ENCODE measurements at places on chromosomes 12 and 14. TPM values are rescaled to one million over a fixed set of nuclear protein-coding genes. Genes with fewer than 3 reads are reported as not detected.

Gene PKP2
- total RNA-seq: 187 TPM

DNA sequence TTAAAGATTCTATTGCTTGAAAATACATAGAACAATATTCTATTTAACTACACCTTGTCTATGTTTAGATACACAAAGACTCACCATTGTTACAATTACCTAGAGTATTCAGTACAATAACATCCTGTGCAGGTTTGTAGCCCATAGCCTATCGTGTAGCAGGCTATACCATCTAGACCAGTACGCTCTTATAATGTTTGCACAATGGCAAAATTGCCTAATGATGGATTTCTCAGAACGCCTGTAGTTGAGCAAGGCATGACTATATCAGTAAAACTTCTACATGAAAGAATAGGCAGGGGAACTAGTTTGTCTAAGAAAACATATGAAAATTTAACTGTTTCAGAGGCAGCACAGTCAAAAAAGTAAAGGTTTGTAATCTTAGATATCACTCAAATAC is 375.9 kb downstream of the DAD1 start:
- no peaks in the 10 kb centered on the region for H3K4me1 ChIP-seq
- no peaks in the 10 kb centered on the region for H3K27me3 ChIP-seq
- no peak overlapping the region for H3K27ac ChIP-seq
- H3K4me3 ChIP-seq: no peak overlapping the region

Gene SH2B3
- total RNA-seq: 40.9 TPM

- DNase-seq: no peak
- no peak overlapping the region for H3K4me3 ChIP-seq
- H3K27me3 ChIP-seq: no peaks in the 10 kb centered on the region
- H3K36me3 ChIP-seq: no peaks in the 10 kb centered on the region
Observed at GRCh38 chr12:100138048-100138802, 4.4 kb downstream of the BLTP3B start.

Gene PLD4
- total RNA-seq: 1.2 TPM

DNA sequence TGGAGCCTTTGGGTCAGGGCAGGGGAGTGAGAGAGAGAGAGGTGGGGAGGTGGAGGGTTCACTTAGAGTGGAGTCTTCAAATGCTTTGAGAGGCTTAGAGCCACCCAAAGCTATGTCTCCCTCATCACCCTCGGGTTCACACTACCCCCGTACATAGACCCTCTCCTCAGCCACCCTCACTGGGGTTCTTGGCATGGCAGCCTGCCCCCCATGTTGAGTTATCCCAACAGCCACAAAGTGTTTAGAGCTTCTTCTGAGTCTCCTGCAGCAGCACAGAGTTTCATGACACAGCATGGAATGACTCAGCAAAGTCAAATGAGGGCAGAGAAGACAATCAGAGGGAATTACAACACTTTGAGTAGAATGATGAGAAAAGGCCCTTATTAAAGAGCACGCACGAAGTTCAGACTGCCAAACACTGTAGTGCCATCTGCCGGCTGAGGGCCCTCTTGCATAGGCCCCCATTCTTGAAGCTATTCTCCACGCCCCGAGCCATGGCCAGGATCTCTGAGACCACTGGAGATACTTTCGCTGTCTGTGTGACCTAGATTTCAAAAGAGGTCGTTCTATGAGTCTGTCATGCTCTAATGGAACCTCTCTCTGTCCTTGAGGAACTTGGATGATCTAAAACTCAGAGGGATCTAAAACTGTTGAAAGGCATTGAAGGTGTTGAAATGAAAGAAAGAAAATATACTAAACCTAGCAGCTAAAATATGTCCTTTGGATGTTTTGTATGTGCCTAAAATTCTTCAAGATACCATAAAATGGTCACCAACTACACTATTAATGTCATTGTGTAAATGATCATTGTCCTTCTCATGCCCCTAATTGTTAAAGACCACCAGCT is 221.9 kb downstream of the PELI2 start:
- no peaks in the 10 kb centered on the region for H3K4me1 ChIP-seq
- no peak overlapping the region for H3K4me3 ChIP-seq
- no peaks in the 10 kb centered on the region for H3K27me3 ChIP-seq
- no peak overlapping the region for H3K27ac ChIP-seq
- DNase-seq: peak; percentile 65
- H3K36me3 ChIP-seq: no peaks in the 10 kb centered on the region

Gene ACVRL1
- total RNA-seq: 162 TPM

GRCh38 chr12:89821896-89822295 is 113.3 kb upstream of the ATP2B1 start:
- no peak overlapping the region for H3K4me3 ChIP-seq
- H3K36me3 ChIP-seq: no peaks in the 10 kb centered on the region
- H3K4me1 ChIP-seq: no peaks in the 10 kb centered on the region
- no peaks in the 10 kb centered on the region for H3K27me3 ChIP-seq
- no peak overlapping the region for H3K27ac ChIP-seq

- no peaks in the 10 kb centered on the region for H3K27me3 ChIP-seq
- no peak overlapping the region for H3K4me3 ChIP-seq
- no peak for DNase-seq
- H3K36me3 ChIP-seq: no peaks in the 10 kb centered on the region
- no peak overlapping the region for H3K27ac ChIP-seq
Observed at GRCh38 chr12:10073261-10073660, 25.5 kb downstream of the CLEC1A start.

- H3K27ac ChIP-seq: no peak overlapping the region
- H3K4me3 ChIP-seq: no peak overlapping the region
- H3K4me1 ChIP-seq: no peaks in the 10 kb centered on the region
- H3K36me3 ChIP-seq: no peaks in the 10 kb centered on the region
Observed at GRCh38 chr14:38125481-38126037, 82.1 kb upstream of the SSTR1 start.

- H3K27me3 ChIP-seq: no peaks in the 10 kb centered on the region
- no peaks in the 10 kb centered on the region for H3K36me3 ChIP-seq
- no peak for DNase-seq
- no peak overlapping the region for H3K4me3 ChIP-seq
- no peak overlapping the region for H3K27ac ChIP-seq
Observed at GRCh38 chr12:81819991-81820633, 61.0 kb upstream of the PPFIA2 start.

Gene TESPA1
- total RNA-seq: 0.82 TPM

DNA sequence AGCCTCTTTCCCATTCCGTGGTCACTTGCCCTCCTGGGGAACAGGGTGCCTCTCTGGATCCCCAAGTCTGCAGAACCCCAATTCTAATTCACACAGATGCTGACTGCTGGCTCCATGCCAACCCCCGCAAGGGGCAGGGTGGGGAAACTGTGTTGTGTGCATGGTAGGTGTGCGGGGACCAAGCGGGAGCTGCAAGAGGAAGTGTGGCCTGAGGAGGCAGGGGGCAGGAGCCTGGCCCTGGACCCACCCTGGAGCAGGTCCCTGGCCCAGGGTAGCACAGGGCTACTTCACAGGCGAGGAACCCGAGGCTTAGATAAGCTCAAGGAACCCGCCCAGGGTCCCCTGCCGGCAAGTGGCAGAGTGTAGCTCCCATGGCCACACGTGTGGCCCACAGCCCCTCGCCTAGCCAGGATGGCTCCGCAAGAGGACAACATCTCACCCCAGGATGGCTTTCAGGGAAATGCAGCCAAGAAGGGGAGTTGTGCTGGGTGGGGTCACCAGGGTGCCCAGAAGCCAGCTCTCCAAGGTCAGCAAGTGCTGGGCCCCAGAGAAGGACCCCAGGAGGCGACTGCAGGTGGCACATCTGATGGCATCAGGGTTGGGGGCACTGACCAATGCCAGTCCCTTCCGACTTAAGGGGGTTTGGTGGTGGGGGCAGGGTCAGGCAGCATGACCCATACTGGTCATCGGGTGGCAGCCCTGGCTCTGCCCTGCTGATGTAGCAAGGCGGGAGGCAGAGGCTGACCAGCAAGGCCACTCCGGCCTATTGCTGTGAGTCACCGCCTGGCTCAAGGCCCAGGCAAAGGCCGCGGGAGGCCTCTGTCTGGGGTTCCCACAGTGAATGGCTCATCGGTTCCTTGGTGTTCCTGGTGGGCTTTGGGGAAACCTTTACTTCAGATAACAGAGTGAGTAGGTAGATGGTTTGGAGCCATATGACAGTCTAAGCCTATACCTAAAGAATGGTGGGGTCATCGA is 37.3 kb upstream of the EML1 start:
- no peak overlapping the region for H3K4me3 ChIP-seq
- peak overlapping the region; percentile 40 for H3K27ac ChIP-seq
- H3K36me3 ChIP-seq: no peaks in the 10 kb centered on the region
- no peaks in the 10 kb centered on the region for H3K4me1 ChIP-seq

Gene BHLHE41
- 13.3 TPM for total RNA-seq

GRCh38 chr12:76299536-76300296 is 48.5 kb downstream of the BBS10 start:
- no peak for DNase-seq
- H3K4me3 ChIP-seq: no peak overlapping the region
- H3K36me3 ChIP-seq: no peaks in the 10 kb centered on the region
- H3K27me3 ChIP-seq: no peaks in the 10 kb centered on the region
- H3K4me1 ChIP-seq: no peaks in the 10 kb centered on the region
- H3K27ac ChIP-seq: no peak overlapping the region

DNA sequence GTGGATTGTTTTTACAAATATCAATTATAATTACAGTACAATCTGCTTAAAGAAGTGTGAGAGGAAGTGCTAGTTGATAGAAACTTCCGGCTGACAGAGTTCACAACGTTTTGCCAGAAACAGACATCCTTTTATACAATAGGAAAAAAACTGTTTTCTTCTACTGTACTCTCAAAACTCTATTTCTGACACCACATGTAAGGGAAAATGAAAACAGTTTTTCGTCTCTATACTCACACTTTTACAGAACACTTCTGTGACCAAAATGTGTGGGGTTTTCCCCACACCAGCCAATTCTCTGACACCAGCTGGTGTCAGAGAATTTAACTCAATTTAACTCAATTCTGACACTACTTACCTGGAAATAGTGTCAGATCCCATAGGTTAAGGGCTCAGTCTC is 24.2 kb upstream of the HIF1A start:
- H3K4me1 ChIP-seq: no peaks in the 10 kb centered on the region
- H3K27me3 ChIP-seq: no peaks in the 10 kb centered on the region
- peak overlapping the region; percentile 18 for H3K27ac ChIP-seq
- H3K36me3 ChIP-seq: no peaks in the 10 kb centered on the region

DNA sequence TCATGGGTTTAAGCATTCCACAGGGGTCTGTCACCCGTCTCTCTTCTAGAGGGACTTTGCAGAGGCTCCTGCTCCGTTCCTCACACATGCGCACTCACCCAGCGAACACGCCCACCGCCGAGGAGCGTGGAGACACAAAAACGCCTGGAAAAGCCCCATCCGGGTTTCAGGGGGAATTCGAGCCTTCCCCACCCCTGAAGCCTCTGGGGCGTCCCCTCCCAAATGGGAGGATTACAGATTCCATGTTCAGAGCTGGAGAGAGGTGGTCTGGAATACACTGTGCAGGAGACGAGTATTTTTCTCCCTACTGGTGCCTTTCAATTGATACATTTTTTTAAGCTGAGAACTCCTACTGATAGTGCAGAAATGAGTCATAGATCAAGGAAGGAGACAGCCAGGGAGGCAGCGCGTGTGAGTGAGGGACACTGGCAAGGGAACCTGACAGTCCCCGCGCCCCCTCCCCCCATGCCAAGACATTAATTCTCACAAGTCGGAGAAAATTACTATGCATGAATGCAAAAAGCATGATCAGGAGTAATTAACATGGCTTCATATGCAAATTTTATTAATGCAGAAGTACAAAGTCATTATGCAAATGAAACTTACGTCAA is 36.9 kb downstream of the BCL11B start:
- no peak overlapping the region for H3K4me3 ChIP-seq
- H3K27me3 ChIP-seq: no peaks in the 10 kb centered on the region
- no peaks in the 10 kb centered on the region for H3K36me3 ChIP-seq
- H3K27ac ChIP-seq: no peak overlapping the region

DNA sequence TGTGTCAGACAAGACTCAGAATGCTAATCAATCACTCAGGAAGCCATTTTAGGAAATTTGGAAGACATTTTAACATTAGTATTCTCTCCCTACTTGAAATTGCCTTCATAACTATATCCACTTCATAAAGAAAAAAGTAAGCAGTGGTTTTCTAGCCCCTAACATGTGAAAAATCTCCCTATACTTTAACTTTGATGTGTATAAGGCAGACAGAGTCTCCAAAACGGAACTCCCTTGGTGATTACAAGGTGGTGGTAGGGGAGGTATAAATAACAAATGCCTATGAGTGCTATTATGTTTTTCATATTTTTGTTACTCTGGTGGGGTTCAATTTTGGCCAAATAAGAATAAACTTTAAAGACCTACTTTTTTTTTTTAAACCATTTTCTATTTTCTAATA is 300.3 kb downstream of the BTG1 start:
- H3K27me3 ChIP-seq: no peaks in the 10 kb centered on the region
- H3K36me3 ChIP-seq: no peaks in the 10 kb centered on the region
- no peak for DNase-seq
- no peak overlapping the region for H3K4me3 ChIP-seq

Gene HOXC5
- not detected for total RNA-seq

GRCh38 chr12:66516561-66516960 is 162.3 kb downstream of the GRIP1 start:
- H3K27ac ChIP-seq: no peak overlapping the region
- no peaks in the 10 kb centered on the region for H3K36me3 ChIP-seq
- H3K27me3 ChIP-seq: no peaks in the 10 kb centered on the region
- no peak for DNase-seq
- H3K4me1 ChIP-seq: no peaks in the 10 kb centered on the region
- H3K4me3 ChIP-seq: no peak overlapping the region

Gene CELA1
- total RNA-seq: not detected

Gene CLEC9A
- total RNA-seq: not detected

Gene TTC6
- 4.5 TPM for total RNA-seq

GRCh38 chr14:71720978-71721624 is 211.1 kb upstream of the RGS6 start:
- no peak overlapping the region for H3K27ac ChIP-seq
- no peaks in the 10 kb centered on the region for H3K4me1 ChIP-seq
- H3K4me3 ChIP-seq: no peak overlapping the region
- DNase-seq: peak; percentile 47
- no peaks in the 10 kb centered on the region for H3K36me3 ChIP-seq

Gene METTL17
- total RNA-seq: 79.3 TPM

GRCh38 chr12:2251526-2252209 is 198.9 kb downstream of the CACNA1C start:
- no peaks in the 10 kb centered on the region for H3K27me3 ChIP-seq
- no peaks in the 10 kb centered on the region for H3K4me1 ChIP-seq
- no peaks in the 10 kb centered on the region for H3K36me3 ChIP-seq
- no peak for DNase-seq
- H3K27ac ChIP-seq: no peak overlapping the region

- H3K4me3 ChIP-seq: no peak overlapping the region
- peaks cover 5% of the 10 kb centered on the region for H3K36me3 ChIP-seq
- H3K27ac ChIP-seq: no peak overlapping the region
- no peak for DNase-seq
- H3K27me3 ChIP-seq: no peaks in the 10 kb centered on the region
- no peaks in the 10 kb centered on the region for H3K4me1 ChIP-seq
Observed at GRCh38 chr12:101745481-101745880, 6.2 kb upstream of the SYCP3 start.

Gene CCND2
- total RNA-seq: 217 TPM

Gene PPFIBP1
- total RNA-seq: 44.7 TPM

- H3K4me3 ChIP-seq: no peak overlapping the region
- H3K27ac ChIP-seq: no peak overlapping the region
- no peaks in the 10 kb centered on the region for H3K4me1 ChIP-seq
Observed at GRCh38 chr12:93323625-93324329, 53.9 kb upstream of the NUDT4 start.
